ENCODE measurements at places on chromosomes 7 and 10. TPM values are rescaled to one million over a fixed set of nuclear protein-coding genes. Genes with fewer than 3 reads are reported as not detected.

Gene CCDC172
- total RNA-seq, result not detected

DNA sequence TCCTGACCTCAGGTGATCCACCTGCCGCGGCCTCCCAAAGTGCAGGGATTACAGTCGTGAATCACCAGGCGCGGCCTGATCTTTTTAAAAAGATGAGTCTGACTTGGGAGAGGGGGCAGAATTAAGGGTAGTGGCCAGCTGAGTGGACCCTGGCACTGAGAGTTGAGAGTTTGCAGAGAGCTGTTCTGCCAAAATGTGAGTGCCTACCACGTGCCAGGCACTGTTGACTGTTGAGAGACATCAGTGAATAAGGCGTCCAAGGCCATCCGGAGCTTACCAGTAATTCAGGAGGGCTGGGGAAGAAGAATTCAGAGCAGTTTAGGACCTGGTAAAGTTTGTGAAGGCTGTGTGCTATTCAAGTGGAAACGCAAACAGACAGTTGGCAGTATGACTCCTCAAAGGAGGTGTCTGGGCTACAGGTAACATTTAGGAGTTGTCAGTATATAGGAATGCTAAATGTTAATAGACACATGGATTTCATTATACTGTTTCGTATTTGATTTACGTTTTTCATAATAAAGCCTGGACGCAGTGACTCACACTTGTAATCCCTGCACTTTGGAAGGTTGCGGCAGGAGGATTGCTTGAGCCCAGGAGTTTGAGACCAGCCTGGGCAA is 1.5 kb downstream of the NIPSNAP2 start:
- DNase-seq, result no peak

DNA sequence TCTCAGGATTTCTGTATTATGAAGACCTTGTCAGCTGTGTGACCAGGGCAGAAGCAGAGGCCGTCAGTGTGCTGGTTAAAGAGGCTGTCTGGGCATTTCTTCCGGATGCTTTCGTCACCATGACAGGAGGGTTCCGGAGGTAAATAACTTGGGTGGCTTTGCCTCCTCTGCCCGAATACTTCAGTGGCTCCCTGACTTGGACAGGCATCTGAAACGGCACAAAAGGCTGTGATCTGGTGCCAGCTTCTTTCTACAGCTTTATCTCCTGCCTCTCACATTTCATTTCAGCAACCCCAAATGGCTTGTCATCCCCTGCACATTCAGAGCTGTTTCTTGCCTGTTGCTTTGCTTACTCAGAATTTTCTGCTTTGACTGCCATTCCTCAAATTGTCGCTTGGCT is 23.2 kb downstream of the DNTT start:
- DNase-seq, result no peak

- no peak for DNase-seq
Measured at GRCh38 chr7:2640482-2640830, 8.7 kb downstream of the TTYH3 start.

DNA sequence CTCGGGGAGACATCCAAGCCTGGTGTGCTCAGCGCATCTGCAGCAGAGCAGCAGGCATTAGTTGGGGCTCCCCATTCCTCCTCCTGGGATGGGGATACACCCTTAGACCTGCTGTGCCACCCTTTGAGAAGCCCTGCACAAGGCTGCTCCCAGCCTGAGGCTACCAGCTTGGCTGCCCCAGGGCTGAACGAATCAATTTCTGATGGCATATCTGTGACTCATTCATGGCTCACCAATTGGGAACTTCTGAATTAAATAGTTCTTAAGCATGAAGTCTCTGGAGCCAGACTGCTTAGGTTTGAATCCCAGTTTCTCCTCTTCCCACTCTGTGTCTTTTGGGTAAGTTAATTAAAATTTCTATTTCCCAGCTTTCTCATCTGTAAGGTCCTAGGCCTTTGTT is 16.3 kb upstream of the GLI3 start:
- no peak for DNase-seq

Gene EGFR
- not detected for total RNA-seq

DNA sequence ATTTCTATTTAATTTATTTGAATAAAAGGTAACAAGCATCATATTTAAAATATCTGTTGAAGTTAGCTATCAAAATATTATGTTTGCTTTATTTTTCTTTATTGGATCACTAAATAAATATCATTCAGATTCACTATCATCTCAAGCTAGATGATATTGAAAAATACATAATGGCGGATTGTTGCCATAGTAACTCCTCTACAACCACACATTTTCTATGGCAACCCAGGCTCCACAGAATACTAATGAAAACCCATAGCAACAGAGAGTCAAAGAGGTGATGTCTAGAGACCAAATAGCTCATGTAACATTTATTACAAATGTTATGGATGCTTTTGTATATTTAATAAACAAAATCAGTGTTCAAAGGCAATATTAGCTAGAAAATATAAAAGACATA is 148.9 kb upstream of the CDK1 start:
- no peak for DNase-seq

Gene LRRC61
- 3.1 TPM for total RNA-seq

Gene DEPP1
- total RNA-seq, result not detected

DNA sequence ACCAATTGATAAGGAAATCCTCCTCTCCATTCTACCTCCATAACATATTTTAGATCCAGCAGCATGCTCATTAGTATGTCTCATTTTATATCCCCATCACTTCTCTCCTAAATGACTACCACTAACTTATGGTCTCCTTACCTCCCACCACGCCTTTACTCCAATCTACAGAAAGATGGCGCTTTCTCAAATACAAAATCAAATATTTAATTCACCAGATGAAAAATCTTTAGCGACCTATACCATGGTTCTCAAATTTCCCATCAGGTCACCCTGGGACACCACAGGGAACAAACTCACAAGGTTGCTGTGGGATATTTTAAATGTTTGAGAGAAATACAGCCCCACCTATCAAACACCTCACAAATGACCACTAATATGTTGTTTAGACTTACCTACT is 27.0 kb upstream of the EBLN1 start:
- no peak for DNase-seq

Gene NUTM2B
- 0.99 TPM for total RNA-seq

- no peak for DNase-seq
Measured at GRCh38 chr7:39554583-39555165, 11.5 kb upstream of the YAE1 start.

- no peak for DNase-seq
Measured at GRCh38 chr10:98047009-98047741, 16.8 kb upstream of the CRTAC1 start.

Gene NEUROG3
- total RNA-seq, result not detected
